ENCODE measurements at places on chromosomes 12 and 14. TPM values are rescaled to one million over a fixed set of nuclear protein-coding genes. Genes with fewer than 3 reads are reported as not detected.

DNA sequence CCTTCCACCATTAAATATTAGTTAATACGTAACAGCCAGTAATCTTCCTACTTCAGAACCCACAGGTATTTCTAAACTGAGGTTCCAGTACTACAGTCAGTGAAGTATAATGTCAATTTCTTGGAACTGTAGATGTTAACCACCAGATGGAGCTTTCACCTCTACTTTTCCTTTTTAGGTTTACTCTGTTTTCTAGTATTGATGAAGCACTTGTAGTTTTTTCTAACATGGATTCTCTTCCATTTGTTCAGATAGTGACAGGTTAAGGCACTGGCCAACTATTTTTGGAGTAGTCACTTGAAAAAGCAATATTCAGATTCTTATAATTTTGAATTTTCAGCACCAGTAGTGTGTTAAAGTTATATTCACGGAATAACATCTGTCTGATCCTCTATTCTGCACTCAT, 4.6 kb upstream of the SEC23A start:
- H3K4me1 ChIP-seq = peaks cover 46% of the 10 kb centered on the region
- H3K36me3 ChIP-seq = no peaks in the 10 kb centered on the region
- no peak for DNase-seq
- no peak overlapping the region for H3K27ac ChIP-seq

DNA sequence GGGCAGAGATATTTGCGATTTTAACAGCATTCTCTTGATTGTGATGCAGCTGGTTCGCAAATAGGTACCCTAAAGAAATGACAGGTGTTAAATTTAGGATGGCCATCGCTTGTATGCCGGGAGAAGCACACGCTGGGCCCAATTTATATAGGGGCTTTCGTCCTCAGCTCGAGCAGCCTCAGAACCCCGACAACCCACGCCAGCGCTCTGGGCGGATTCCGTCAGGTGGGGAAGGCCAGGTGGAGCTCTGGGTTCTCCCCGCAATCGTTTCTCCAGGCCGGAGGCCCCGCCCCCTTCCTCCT, 271 bp upstream of the PSEN1 start:
- H3K4me3 ChIP-seq = peak overlapping the region; percentile 87
- DNase-seq = no peak
- H3K27me3 ChIP-seq = no peaks in the 10 kb centered on the region
- H3K27ac ChIP-seq = peak overlapping the region; percentile 98
- H3K36me3 ChIP-seq = peaks cover 21% of the 10 kb centered on the region

DNA sequence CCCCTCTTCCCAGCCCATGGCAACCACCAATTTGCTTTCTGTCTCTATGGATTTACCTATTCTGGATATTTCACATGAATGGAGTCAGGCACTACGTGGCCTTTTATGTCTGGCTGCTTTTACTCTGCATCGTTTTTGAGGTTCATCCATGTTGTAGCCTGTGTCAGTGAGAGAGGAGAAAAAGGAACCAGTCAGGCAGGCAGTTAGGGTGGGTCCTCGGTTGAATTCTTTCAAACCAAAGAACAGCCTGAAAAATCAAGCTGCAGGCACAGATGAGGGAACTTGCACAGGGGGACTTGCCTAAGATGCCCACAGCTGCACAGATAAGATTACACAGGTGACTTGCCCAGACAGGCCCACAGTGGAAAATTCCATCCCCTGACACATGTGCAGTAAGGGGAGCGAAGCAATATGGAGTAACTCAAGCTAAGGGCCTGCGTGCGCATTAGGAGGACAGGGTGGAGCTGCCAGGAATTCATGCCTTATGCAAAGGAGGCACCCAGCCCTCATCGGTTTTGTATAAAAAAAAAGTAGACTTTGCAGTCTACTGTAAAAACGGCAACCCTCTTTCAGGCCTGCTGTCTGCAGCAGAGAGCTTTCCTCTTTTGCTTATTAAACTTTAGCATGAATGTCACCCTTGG, 152.4 kb upstream of the RFLNA start:
- peaks cover 3% of the 10 kb centered on the region for H3K36me3 ChIP-seq
- no peaks in the 10 kb centered on the region for H3K4me1 ChIP-seq
- H3K27me3 ChIP-seq = peaks cover 27% of the 10 kb centered on the region
- H3K4me3 ChIP-seq = no peak overlapping the region

GRCh38 chr12:57012600-57013465, 3.5 kb downstream of the TAC3 start:
- H3K27ac ChIP-seq = no peak overlapping the region
- peaks cover 45% of the 10 kb centered on the region for H3K4me1 ChIP-seq
- no peaks in the 10 kb centered on the region for H3K36me3 ChIP-seq
- H3K4me3 ChIP-seq = no peak overlapping the region
- peaks cover 7% of the 10 kb centered on the region for H3K27me3 ChIP-seq
- DNase-seq = no peak

DNA sequence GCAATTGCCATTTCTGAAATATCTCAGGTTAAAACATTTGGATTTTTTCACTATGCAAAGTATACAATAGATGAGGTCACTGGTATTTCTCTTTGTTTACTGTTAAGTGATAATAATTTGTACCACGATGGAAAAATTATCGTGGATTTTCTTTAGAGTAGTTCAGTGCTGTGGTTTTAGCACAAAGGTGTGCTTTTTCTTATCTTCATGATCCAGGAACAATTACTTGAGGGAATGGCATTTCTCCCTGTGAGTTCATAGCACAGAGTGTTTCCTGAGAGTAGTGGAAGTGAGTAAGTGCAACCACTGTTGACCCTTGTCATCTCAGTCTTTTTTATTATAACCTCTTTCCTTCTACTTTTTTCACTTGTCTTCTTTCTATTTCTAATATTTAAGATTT, 86.8 kb downstream of the FGD4 start:
- no peak for DNase-seq
- no peak overlapping the region for H3K4me3 ChIP-seq
- no peaks in the 10 kb centered on the region for H3K4me1 ChIP-seq
- H3K27me3 ChIP-seq = peaks cover 6% of the 10 kb centered on the region
- no peak overlapping the region for H3K27ac ChIP-seq

GRCh38 chr14:105224845-105225570, 23.3 kb upstream of the BTBD6 start:
- H3K4me3 ChIP-seq = no peak overlapping the region
- H3K4me1 ChIP-seq = no peaks in the 10 kb centered on the region
- peaks cover 1% of the 10 kb centered on the region for H3K36me3 ChIP-seq
- H3K27ac ChIP-seq = peak overlapping the region; percentile 33
- no peaks in the 10 kb centered on the region for H3K27me3 ChIP-seq

DNA sequence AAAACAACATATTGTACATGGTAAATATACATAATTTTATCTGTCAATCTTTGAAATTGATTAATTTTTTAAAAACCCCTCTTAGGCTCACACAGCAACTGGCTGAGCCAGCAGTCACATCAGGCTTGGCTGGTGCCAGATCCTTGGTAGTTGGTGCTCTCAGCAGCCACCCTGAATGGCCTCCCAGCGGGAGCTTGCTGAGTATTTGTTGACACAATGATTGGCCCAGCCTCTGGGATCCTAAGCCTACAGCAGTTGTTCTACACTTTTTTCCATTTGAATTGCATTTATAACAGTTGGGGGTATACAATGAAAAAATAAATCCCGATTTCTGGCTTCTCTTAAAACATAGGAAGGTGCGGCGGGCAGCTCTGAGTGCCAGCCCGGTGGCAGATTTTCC, 11.1 kb downstream of the PRKAB1 start:
- peaks cover 29% of the 10 kb centered on the region for H3K4me1 ChIP-seq

GRCh38 chr12:45827974-45828373, 98.5 kb downstream of the ARID2 start:
- no peaks in the 10 kb centered on the region for H3K4me1 ChIP-seq
- no peak for DNase-seq
- H3K27ac ChIP-seq = peak overlapping the region; percentile 6
- H3K27me3 ChIP-seq = no peaks in the 10 kb centered on the region
- no peak overlapping the region for H3K4me3 ChIP-seq

GRCh38 chr12:501722-502447, 42.1 kb downstream of the B4GALNT3 start:
- no peak overlapping the region for H3K27ac ChIP-seq
- H3K4me1 ChIP-seq = no peaks in the 10 kb centered on the region
- H3K27me3 ChIP-seq = peaks cover 10% of the 10 kb centered on the region
- no peak for DNase-seq
- no peaks in the 10 kb centered on the region for H3K36me3 ChIP-seq

- peaks cover 24% of the 10 kb centered on the region for H3K27me3 ChIP-seq
- H3K4me1 ChIP-seq = peaks cover 44% of the 10 kb centered on the region
- peak; percentile 70 for DNase-seq
- H3K27ac ChIP-seq = peak overlapping the region; percentile 47
- H3K36me3 ChIP-seq = no peaks in the 10 kb centered on the region
- peak overlapping the region; percentile 65 for H3K4me3 ChIP-seq
Measured at GRCh38 chr12:8644345-8645248, 18.0 kb downstream of the MFAP5 start.

DNA sequence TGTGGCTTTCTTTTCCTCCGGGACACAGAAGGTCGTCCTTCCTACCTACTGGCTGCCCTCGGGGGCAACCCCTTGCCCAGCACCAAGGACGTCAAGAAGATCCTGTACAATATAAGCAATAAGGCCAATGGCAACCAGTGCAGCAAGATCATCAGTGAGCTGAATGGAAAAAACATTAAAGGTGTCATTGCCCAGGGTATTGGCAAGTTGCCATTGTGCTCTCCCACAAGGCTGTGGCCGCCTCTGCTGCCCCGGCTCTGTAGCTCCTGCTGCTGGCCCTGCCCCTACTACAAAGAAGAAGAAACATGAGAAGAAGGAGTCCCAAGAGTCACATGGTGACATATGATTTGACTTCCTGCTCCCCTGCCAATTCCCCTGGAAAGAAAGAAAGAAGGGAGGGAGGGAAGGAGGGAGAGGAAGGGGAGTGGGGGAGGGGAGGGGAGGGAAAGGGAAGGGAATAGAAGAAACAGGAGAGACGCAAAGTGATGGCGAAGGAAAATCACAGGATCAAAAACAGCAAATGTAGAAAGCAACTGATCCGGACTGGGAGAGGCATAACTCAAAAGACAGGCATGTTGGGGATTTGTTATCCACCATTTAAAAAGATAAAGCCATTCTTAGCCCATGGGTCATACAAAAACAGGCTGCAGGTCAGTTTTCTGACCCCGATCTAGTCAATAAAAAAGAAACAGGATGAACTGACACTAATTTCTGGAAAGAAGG, 61.3 kb upstream of the RESF1 start:
- H3K4me3 ChIP-seq = peak overlapping the region; percentile 99
- peaks cover 44% of the 10 kb centered on the region for H3K36me3 ChIP-seq
- H3K4me1 ChIP-seq = peaks cover 54% of the 10 kb centered on the region
- no peaks in the 10 kb centered on the region for H3K27me3 ChIP-seq
- H3K27ac ChIP-seq = peak overlapping the region; percentile 100

- no peak within 1 kb of the TSS for H3K27ac ChIP-seq
- H3K4me3 ChIP-seq = peak within 1 kb of the TSS; percentile 75
- H3K27me3 ChIP-seq = no peaks in the 10 kb centered on the region
Measured at GRCh38 chr12:12349711-12350665, at the start of gene MANSC1. MANSC1 (minus strand) TSS chr12:12350242; CDS start chr12:12343314, 6,928 bp downstream.

GRCh38 chr14:99329711-99330315, 57.8 kb upstream of the BCL11B start:
- H3K27ac ChIP-seq = no peak overlapping the region
- H3K4me1 ChIP-seq = peaks cover 5% of the 10 kb centered on the region
- DNase-seq = no peak
- H3K4me3 ChIP-seq = no peak overlapping the region
- no peaks in the 10 kb centered on the region for H3K27me3 ChIP-seq

- H3K4me3 ChIP-seq = no peak overlapping the region
- DNase-seq = no peak
- H3K27me3 ChIP-seq = peaks cover 13% of the 10 kb centered on the region
Measured at GRCh38 chr12:20376984-20377383, 8.6 kb downstream of the PDE3A start.

DNA sequence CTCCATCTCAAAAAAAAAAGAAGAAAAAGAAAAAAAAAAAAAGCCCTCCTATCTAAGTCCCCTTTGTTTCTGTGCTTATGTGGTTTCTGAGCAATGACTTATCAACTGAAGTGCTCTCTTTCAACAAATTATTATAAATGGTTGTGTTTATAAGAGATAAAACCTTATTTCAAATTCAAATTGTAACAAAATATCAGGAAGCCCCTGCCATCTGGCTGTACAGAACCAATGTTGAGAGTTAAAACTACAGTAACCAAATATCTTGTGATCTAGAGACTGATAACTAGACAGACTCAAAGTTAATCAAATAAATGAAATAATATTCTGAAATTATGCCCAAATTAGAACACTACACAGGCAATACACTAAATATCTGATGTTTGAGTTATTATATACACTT, 143.0 kb upstream of the CPNE8 start:
- H3K4me1 ChIP-seq = no peaks in the 10 kb centered on the region
- H3K4me3 ChIP-seq = no peak overlapping the region
- no peak overlapping the region for H3K27ac ChIP-seq
- DNase-seq = no peak

Gene MIP
- not detected for total RNA-seq

Gene KLRC4
- 7.1 TPM for total RNA-seq

Gene KRT75
- not detected for total RNA-seq

Gene IL23A
- total RNA-seq = 138 TPM

Gene GALNT16
- total RNA-seq = 0.21 TPM

Gene TEX52
- total RNA-seq = 0.48 TPM

Gene NPFF
- not detected for total RNA-seq

All from activated T-cell treated with anti-CD3 and anti-CD28 coated beads, Interleukin-2, amount 50 U/mL, for 72 hours (primary cell).